GM23338 (cell line): ENCODE measurements at places on chromosomes 2 and 18. TPM values are rescaled to one million over a fixed set of nuclear protein-coding genes. Genes with fewer than 3 reads are reported as not detected.

DNA sequence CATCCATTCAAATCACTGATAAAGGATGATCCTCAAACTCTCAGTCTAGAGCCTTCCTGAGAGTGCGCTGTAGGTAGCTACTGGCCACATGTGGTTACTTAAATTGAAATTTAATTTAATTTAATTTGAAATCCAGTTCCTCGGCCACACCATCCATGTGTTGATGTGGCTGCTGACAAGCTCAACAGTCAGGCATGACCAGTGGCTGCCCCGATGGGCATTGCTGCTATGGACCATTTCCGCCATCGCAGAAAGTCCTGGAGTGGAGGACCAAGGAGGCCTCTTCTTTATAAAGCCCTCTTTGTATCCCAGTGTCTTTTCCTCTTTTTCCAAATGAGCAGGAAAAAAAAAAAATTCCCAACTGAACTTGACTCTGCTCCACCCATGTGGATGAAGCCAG lies 100.6 kb downstream of the HDAC4 start:
- H3K36me3 ChIP-seq: no peaks in the 10 kb centered on the region
- no peak overlapping the region for H3K27ac ChIP-seq
- no peak for DNase-seq
- no peak overlapping the region for H3K4me3 ChIP-seq

GRCh38 chr2:9914384-9915065 lies 37.0 kb upstream of the GRHL1 start:
- no peak overlapping the region for H3K4me3 ChIP-seq
- no peaks in the 10 kb centered on the region; the same call in 1 of the 2 replicates for H3K36me3 ChIP-seq
- H3K4me1 ChIP-seq: no peaks in the 10 kb centered on the region
- no peak overlapping the region for H3K27ac ChIP-seq

GRCh38 chr2:8315531-8316165 lies 366.2 kb upstream of the ID2 start:
- no peaks in the 10 kb centered on the region for H3K27me3 ChIP-seq
- H3K27ac ChIP-seq: no peak overlapping the region
- H3K4me3 ChIP-seq: no peak overlapping the region
- DNase-seq: peak; percentile 24

GRCh38 chr2:174395969-174396630 lies 570 bp downstream of the SCRN3 start:
- H3K36me3 ChIP-seq: no peaks in the 10 kb centered on the region
- DNase-seq: peak; percentile 34
- peak overlapping the region; percentile 66 for H3K4me3 ChIP-seq
- peaks cover 6% of the 10 kb centered on the region; the same call in 1 of the 2 replicates for H3K4me1 ChIP-seq

DNA sequence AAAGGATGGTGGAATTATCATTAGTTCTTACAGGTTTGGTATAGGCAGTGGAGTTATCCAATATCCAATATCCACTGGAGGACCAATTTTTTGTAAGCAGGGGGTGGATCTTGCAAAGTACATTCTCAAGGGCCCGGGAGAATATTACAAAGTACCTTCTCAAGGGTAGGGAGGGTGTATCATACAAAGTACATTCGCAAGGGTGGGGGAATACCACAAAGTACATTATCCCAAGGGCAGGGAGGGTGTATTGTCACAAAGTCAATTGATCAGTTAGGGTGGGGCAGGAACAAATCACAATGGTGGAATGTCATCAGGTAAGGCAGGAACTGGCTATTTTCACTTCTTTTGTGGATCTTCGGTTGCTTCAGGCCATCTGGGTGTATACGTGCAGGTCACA lies 55.3 kb upstream of the TMEM87B start:
- no peak for DNase-seq
- H3K27ac ChIP-seq: no peak overlapping the region
- no peaks in the 10 kb centered on the region for H3K27me3 ChIP-seq
- no peaks in the 10 kb centered on the region for H3K4me1 ChIP-seq
- no peaks in the 10 kb centered on the region; the same call in 1 of the 2 replicates for H3K36me3 ChIP-seq

DNA sequence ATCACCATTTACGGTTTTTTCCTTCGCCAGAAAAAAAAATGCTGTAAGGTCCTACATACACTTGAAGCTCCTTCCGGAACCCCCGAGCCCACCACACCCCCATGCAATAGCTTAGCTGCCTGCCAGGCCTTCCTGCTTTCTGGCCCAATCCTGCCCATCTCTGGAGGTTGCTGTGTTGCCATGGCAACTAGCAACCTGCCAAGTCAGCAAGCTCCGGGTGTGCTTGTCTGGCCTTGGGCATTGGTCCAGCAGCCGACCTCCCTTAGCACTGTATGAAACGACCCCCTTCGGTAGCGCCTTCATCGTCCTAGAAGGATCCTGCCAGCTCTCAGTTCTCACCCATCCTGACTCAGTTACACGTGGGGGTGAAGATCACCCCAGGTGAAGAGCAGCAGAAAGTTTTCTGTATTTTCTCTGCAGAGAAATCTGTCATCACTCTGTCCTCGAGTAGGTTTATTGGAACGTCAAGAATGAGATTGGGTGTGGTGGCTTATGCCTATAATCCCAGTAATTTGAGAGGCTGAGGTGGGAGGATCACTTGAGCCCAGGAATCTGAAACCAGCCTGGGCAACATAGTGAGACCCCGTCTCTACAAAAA lies 47.4 kb upstream of the MTCL1 start:
- no peaks in the 10 kb centered on the region for H3K36me3 ChIP-seq
- peaks cover 31% of the 10 kb centered on the region for H3K4me1 ChIP-seq
- no peak overlapping the region for H3K4me3 ChIP-seq
- H3K27ac ChIP-seq: no peak overlapping the region

- H3K4me3 ChIP-seq: no peak overlapping the region
- no peak overlapping the region for H3K27ac ChIP-seq
- H3K4me1 ChIP-seq: peaks cover 21% of the 10 kb centered on the region
- H3K27me3 ChIP-seq: no peaks in the 10 kb centered on the region
Observed at GRCh38 chr2:9278439-9278838, 71.8 kb downstream of the ASAP2 start.

DNA sequence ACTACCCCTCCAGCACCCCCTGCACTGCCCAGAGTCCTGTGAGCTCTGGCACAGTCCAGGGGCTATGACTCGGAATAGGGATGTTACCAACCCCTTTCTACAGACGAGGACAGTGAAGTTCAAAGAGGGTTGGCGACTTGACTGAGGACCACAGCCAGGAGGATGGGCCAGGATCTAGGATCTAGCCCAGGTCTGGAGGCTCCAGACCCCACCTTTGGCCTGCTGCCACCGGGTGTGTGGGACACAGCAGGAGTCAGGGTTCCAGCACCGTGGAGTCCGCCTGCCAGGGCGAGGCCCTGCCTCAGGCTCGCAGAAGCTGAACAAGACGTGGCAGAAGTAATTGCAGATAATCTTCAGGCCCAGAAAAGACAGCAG lies 37.9 kb upstream of the GPC1 start:
- H3K36me3 ChIP-seq: no peaks in the 10 kb centered on the region
- H3K27me3 ChIP-seq: no peaks in the 10 kb centered on the region
- no peak overlapping the region for H3K27ac ChIP-seq

GRCh38 chr2:9753276-9753600 lies 90.0 kb upstream of the TAF1B start:
- no peak for DNase-seq
- H3K27ac ChIP-seq: no peak overlapping the region
- no peak overlapping the region for H3K4me3 ChIP-seq
- H3K36me3 ChIP-seq: no peaks in the 10 kb centered on the region

DNA sequence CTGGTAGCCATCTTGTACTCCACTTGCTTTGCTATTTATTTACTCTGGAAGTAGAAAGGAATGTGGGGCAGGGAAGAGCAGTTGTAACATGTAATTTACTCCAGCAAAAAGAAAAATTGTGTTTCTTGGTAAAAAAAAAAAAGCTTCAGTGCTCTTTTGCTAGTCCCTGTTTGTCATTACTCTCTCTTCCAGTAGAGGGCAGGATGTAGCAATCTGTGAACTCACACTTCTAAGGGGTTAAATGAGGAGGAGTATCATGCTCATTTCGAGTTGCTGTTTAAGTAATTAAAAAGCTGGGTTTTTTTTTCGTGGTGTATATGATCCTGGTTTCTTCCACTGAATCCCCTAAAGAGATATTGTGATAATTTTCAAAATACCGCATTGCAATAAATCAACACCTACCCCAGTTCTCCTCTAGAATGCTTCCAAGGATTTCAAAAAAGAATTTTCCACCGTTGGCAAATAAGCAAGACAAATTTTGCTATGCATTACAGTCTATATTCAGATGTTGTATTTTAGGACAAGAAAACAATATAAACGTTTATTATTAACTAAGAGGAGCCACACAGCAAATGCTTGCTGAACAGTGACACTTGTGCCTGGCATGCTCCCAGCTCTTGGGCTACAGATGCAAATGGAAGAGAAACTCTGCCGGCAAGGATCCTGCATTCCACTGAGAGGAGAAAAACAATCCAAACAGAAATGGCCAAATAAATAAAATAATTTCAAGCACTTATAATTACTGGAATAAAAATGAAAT lies 261.6 kb downstream of the ASXL3 start:
- no peak overlapping the region for H3K27ac ChIP-seq
- H3K27me3 ChIP-seq: no peaks in the 10 kb centered on the region
- H3K4me3 ChIP-seq: no peak overlapping the region
- no peaks in the 10 kb centered on the region for H3K36me3 ChIP-seq

DNA sequence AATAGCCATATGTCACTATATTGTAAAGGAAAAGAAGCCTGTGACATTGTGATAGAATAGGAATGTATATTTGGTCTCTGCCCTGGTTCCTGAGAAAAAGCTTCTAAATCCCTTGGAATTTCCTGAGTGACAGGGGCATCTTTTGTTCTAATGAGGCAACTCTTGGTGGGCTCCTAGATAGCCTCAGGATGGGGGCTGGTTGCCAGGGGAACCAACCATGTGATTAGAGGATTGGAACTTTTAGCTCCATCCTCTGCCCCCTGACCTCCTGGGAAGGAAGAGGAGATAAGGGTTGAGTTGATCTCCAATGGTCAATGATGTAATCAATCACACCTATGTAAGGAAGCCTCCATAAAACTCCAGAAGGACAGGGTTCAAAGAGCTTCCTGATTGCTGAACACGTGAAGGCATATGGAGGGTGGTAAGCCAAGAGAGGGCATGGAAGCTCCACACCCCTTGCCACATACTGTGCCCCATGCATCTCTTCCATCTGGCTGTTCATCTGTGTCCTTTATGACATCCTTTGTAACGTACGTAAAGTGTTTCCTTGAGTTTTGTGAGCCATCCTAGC lies 2.9 kb upstream of the ME2 start:
- H3K27me3 ChIP-seq: no peaks in the 10 kb centered on the region
- no peak for DNase-seq
- H3K4me1 ChIP-seq: peaks cover 12% of the 10 kb centered on the region; the same call in 1 of the 2 replicates

GRCh38 chr2:160039166-160039903 lies 23.1 kb downstream of the PLA2R1 start:
- H3K36me3 ChIP-seq: no peaks in the 10 kb centered on the region
- H3K27me3 ChIP-seq: no peaks in the 10 kb centered on the region
- DNase-seq: no peak
- 0 out of 2 replicates have a peak, but pooled peaks cover 7% of the 10 kb centered on the region for H3K4me1 ChIP-seq

GRCh38 chr2:39728941-39729351 lies 50.1 kb downstream of the THUMPD2 start:
- H3K4me1 ChIP-seq: peaks cover 5% of the 10 kb centered on the region; the same call in 1 of the 2 replicates
- H3K4me3 ChIP-seq: no peak overlapping the region
- no peaks in the 10 kb centered on the region for H3K27me3 ChIP-seq
- H3K27ac ChIP-seq: no peak overlapping the region
- DNase-seq: peak; percentile 75

DNA sequence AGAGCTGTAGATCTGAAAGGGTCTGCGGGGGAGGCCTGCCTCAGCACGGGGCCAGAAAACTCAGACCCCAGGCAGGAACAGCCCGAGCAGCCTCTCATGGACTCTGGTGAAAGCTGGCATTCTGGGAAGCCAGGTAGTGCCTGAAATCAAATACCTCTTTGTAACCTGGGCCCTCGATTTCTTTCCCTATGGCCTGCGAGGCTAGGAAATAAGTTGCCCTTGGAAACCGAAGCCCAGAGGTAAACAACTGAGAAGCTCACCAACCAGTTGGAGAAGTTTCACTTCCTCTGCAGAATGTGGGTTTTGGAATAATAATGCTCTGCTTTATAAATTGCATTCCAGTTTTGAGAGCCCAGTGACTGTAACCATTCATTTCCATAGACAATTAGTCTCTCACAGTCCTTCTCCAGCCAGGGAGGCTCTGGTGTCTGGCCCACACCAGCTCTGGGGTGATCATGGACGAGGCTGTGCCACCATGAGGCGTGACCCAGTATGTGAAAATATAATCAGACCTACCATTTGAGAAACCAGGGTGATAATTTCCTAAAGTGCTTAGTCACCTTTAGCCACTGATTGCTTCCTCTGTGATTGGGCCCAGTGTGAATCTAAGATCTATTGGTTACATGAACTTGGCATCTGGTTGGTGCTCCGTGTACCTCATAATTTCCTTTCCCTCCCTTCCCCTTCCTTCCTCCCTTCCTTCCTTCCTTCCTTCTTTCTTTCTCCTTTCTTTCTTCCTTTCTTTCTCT lies 133.1 kb upstream of the PELI1 start:
- peak overlapping the region; percentile 66 for H3K27ac ChIP-seq
- H3K27me3 ChIP-seq: no peaks in the 10 kb centered on the region
- DNase-seq: peak; percentile 91
- no peak overlapping the region for H3K4me3 ChIP-seq

GRCh38 chr2:36355151-36355889 lies at the start of gene CRIM1:
CRIM1 (plus strand) TSS chr2:36355778; CDS start chr2:36356293, 515 bp downstream.
- peak within 1 kb of the TSS; percentile 69; the same call in 1 of the 2 replicates for H3K27ac ChIP-seq
- DNase-seq: peak; percentile 88
- peaks cover 20% of the 10 kb centered on the region for H3K27me3 ChIP-seq
- H3K4me3 ChIP-seq: peak within 1 kb of the TSS; percentile 95
- no peaks in the 10 kb centered on the region for H3K36me3 ChIP-seq
- H3K4me1 ChIP-seq: peaks cover 51% of the 10 kb centered on the region

DNA sequence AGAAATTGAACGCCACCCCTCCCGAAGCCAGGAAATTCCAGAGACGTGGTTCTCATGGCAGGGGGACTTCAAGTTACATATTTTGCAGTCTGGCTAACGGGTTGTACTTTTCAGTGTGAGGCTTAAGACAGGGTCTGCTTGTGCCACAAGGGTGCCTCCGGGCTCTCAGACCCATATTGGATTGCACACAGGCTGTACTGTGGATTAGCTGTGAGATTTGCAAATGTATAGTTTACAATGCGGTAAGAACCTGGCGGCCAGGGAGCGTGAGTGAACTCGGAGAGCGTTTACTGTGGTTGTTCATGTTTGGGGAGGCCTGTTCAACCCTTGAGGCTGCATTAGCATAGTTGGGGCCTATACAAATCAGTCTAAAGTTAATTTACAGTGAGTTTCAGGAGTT lies 143.9 kb upstream of the SIX2 start:
- no peaks in the 10 kb centered on the region for H3K36me3 ChIP-seq
- no peak overlapping the region for H3K27ac ChIP-seq
- H3K27me3 ChIP-seq: no peaks in the 10 kb centered on the region
- DNase-seq: no peak
- H3K4me3 ChIP-seq: no peak overlapping the region

- H3K36me3 ChIP-seq: 0 out of 2 replicates have a peak, but pooled peaks cover 5% of the 10 kb centered on the region
- DNase-seq: no peak
- no peak overlapping the region for H3K27ac ChIP-seq
- H3K4me3 ChIP-seq: no peak overlapping the region
- no peaks in the 10 kb centered on the region for H3K4me1 ChIP-seq
- H3K27me3 ChIP-seq: no peaks in the 10 kb centered on the region
Observed at GRCh38 chr2:3453190-3453999, 65.9 kb downstream of the ADI1 start.

Gene ICOS
- not detected in 2 replicates for total RNA-seq

Gene PSTPIP2
- 1.3 and 2.6 TPM in 2 replicates for total RNA-seq

Gene PROC
- 1.2 and 1.7 TPM in 2 replicates for total RNA-seq

Gene PIEZO2
- 8.2 and 15.0 TPM in 2 replicates for total RNA-seq

Gene IL1RL1
- not detected in 2 replicates for total RNA-seq

Gene HOXD13
- 0.47 TPM in 1 of 2 replicates, not detected in the other for total RNA-seq
